ENCODE measurements at places on chromosomes 5 and 9.

DNA sequence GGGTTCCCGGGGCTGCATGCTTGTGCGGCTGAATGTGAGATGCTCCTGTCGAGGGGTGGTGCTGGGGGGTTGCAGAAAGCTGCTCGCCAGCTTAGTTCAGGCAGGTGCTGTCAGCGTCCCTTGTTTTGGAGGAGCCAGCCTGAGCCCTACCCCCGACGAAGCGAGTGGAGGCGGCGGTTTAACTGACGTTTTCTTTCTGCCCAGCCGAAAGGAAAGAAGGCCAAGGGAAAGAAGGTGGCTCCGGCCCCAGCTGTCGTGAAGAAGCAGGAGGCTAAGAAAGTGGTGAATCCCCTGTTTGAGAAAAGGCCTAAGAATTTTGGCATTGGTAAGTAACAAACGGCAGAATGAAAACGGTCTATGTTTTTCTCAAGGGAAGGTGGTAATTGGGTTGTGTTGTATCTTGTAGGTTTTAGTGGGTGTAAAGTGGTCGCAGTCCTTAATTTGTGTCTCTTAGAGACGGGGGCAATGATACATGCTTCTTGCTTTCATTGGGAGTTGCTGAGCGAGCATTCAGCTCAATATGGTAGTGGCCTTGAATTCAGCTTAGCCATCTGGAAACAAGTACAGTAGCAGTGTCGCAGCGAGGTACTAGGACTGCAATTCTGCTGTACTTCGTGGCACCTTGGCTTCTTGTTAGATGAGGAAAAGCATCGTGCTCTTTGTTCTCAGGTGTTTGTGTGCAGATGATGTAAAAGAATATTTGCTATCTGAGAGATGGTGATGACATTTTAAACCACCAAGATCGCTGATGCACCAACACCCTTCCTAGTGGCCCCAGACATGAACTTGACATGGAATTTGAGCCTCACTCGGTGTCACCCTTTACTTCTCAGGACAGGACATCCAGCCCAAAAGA is 928 bp downstream of the RPL7A start:
- DNase-seq = no peak

- DNase-seq = no peak
Observed at GRCh38 chr5:176902102-176902814, 3.1 kb upstream of the HK3 start.

GRCh38 chr5:66015196-66015960 is 89.0 kb downstream of the ERBIN start:
- DNase-seq = no peak

DNA sequence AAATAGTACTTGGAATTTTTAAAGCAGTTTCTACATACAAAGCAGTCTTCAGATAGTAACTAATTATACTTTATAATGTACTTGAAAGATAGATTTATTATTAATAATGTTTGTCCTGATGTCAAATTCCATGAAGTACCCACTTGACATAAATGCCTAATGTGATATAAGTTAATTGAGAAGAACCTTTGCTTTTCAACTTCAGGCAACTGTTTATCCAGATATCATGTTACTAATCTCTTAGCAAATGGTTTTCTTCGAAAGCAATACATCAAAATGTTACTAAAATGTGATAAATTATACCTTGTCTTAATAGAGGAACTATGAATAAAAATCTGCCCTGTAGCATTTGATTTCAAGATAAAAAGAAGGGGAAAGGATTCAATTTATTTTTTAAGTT is 146.8 kb upstream of the FBXL17 start:
- no peak for DNase-seq

- DNase-seq = peak; percentile 49
Observed at GRCh38 chr5:43396762-43397304, 15.4 kb downstream of the CCL28 start.

- DNase-seq = no peak
Observed at GRCh38 chr5:145283141-145283810, 551.9 kb downstream of the PRELID2 start.

DNA sequence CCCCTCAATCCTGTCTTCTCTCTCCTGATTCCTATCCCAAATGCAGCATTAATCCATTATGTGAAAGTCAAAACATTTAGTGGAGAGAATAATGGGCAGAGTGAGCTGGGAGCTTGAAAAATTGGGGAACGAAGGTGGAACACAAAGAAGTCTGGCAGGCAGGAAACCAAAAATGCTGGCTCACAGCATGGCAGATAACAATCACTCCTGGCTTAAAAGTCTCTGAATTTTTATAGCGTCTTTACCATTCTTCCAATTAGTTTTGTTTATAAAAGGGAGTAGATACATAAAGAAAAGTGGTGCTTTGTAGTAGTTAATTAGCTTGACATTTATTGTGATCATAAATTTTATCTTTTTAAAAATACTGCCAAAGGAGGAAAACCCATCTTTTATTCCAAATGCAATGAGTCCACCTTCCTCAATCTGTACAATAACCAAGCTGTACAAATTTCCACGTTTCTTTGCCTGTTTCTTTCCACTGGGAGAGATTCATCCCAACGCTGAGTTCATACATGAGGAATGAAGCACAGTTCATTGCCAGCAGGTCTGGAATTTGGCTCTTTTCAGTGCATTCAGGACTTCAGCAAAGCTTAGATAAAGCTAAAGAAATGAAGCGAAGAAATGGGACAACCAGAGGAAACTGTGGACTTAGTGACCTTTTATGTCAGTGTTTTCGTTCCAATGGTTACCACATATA is 174.7 kb downstream of the HMHB1 start:
- DNase-seq = peak; percentile 62

GRCh38 chr9:130254747-130255630 is 10.6 kb upstream of the HMCN2 start:
- no peak for DNase-seq

DNA sequence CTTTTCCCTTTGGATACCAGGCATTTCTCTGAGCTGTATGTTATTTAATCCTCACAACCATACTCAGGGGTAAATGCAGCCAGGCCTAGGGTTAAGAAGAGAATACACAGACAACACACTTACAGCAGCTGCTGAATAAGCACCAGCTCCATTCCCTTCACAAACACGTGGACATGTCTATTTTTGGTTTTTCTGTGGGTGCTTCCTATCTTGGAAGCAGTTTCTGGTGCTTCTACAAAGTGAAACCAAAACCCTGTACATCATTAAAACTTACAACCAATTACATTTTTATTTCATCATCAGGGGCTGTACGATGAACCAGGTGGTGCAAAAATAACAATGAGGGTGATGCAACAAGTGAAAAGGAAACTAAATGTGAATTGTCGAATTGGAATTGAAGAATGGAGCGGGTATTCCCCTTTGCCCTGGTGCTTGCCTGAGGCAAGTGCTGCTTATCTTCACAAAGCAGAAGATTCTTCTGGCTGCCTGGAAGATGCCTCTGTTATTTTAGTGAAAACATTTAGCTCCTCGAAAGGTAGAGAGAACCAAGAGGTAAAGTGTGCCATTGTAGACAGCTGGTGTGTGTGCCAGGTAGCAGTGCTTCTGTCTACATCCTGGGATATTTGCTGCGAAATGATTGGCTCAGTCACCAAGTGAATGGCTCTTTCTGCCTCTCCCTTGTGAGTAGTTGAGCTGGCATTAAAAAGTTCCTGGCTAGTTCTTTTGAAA is 18.6 kb upstream of the IFNB1 start:
- peak; percentile 66 for DNase-seq

DNA sequence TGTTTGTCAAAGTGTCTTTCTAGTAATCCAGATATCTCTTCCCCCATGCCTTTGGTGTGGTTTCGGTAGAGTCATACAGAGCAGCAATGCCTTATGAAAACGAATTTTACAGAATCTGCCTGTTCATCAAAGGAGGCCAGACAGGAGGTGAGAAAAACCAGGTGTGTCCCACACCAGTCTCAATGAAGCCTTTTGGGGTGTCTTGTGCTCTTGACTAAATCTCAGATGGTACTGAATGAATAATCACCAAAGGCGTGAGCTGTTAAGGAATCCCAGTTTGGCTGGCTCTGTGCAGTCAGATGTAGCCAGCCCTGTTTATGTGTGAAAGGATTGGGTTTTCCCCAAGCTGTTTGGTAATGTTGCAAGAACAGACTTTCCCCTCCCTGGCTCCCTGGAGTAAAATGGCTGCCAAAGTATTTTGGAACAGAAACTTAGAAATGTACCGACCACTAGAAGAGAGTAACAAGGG is 70.8 kb upstream of the CDKN2B start:
- DNase-seq = peak; percentile 64

GRCh38 chr9:123542435-123543225 is 186.6 kb downstream of the CRB2 start:
- DNase-seq = no peak

DNA sequence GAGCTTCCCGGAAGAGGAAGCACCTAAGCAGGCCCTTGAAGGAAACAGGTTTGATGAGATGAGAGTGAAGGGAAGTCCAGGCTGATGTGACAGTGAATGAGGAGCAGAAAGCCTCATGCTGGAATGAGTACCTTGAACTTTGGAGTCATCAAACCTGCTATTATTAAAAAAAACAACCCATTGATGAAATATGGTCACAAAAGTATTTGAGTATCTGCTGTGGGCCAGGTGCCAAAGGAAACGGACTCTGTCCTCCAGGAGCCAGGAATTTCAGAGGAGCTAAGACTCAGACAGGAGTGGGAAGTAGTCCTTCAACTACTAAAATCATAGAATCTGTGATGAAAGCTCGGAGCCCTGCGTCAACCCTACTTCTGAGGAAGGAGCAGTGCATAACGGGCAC is 11.9 kb downstream of the HAND1 start:
- no peak for DNase-seq

DNA sequence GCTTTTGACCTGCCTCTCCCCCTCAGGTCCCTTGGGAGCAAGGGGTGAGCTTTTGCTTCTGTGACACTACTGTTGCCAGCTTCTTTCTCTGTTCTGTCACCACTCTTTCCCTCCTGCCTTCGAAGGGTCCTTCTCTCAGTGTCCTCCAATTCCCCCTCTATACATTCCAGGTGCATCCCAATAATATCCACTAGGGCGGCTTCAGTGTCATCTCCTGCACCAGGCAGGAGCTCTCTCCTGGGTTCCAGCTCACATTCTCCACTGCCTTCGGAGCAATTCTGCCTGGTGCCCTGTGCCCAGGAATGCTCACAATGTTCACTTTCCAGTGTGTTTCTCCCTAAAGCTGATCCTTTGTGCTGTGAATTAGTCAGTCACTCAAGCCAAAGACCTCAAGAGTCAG is 83.9 kb upstream of the CXCL14 start:
- no peak for DNase-seq

DNA sequence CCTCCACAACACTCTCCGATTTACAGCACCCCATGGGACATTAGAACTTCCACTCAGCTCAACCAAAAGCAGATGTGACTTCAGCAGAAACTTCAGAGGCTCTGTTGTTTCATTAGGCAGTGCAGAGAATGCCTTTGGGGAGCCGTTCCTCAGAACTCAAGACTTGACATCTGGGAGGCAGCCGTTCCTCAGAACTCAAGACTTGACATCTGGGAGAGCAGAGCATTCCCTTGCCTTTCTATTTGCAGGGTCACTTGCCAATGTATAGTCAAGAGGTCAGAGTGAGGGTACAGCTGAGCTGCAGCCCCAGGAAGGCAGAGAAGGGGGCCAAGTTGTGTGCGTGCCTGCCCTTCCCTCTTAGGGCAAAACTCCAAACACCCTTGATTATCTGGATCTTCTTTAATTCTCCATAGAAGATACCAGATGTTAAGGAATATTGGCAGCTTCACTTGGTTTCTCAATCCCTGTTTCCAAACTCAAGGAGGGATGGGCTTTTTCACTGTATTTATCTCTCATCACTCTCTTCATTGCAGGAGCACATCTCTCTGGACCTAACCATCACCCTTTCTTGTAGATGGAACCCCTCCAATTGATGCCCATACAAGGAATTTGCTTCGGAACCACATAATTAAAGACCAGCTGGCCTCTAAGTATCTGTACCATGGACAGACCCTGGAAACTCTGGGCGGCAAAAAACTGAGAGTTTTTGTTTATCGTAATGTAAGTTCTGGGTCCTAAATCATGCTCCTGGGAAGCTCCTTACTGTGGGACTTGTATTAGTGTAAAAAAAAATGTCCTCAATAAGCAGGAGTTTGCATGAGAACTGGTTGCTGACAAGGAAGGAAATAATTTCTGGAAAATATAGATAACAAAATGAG is 25.6 kb downstream of the TGFBI start:
- DNase-seq = peak; percentile 90

- no peak for DNase-seq
Observed at GRCh38 chr9:89037346-89037745, 46.1 kb downstream of the S1PR3 start.

GRCh38 chr9:85334228-85334627 is 407.5 kb downstream of the AGTPBP1 start:
- DNase-seq = no peak

- DNase-seq = no peak
Observed at GRCh38 chr5:88875341-88876234, 7.4 kb downstream of the MEF2C start.

DNA sequence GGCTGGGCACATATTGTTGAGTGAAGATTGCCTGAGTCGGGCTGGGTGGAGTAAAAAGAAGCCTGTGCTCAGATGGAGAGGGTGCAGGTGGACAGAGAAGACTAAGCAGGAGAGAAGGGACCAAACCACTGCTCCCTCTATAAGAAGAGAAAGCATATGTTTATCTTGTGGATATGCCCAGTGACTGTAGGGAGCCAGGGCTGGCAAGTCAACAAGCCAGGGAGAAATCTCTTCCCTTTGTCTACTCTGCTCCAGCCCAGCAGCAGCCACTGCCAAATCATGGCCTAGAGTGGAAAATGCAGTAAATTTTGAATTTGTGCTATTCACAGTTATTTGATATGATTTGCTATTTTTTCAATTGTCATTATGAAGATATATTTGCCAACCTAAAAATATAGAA is 33.2 kb upstream of the TRIM36 start:
- no peak for DNase-seq

GRCh38 chr5:8905021-8905420 is 640.9 kb downstream of the SEMA5A start:
- peak; percentile 93 for DNase-seq

GRCh38 chr9:20138841-20139240 is 350.0 kb upstream of the SLC24A2 start:
- DNase-seq = no peak

- peak; percentile 38 for DNase-seq
Observed at GRCh38 chr5:134111741-134112647, 2.5 kb upstream of the TCF7 start.

DNA sequence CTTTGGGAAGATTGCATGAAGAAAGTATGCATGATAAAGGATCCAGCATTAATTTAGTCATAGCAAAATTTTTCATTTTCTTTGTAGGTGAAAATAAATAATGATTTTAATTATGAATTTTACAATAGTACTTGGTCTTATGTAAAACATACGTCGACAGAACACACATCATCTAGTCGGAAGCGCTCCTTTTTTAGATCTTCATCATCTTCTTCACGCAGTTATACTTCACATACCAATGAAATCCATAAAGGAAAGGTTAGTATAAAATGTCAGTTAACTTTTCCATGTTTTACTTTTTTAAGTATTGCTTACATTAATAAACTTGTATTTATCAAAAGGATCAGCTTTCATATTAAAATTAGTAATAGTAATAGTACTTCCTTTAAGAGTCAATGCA is 35.8 kb downstream of the C7 start:
- DNase-seq = no peak

DNA sequence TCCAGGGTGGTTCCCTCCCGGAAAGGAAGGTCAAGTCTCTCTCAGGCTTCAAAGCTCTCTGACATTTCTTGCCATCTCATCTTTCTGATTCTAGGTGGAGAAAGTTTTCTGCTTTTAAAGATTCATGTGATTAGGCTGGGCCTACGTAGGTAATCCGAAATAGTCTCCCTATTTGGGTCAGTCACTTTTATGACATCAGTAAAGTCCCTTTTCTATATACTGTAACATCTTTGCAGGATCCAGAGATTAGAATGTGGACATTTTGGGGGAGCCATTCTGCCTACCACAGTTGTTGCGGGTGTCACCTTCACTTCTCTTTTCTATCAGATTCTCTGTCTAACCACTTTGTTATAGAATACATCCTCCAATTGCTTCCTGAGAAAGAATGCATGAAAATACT is 1.9 kb upstream of the RNF180 start:
- no peak for DNase-seq

Data from foreskin fibroblast (primary cell).